ENCODE measurements at places on chromosomes 7 and 10.

GRCh38 chr7:105775580-105775979 is 100.8 kb downstream of the ATXN7L1 start:
- DNase-seq: no peak

DNA sequence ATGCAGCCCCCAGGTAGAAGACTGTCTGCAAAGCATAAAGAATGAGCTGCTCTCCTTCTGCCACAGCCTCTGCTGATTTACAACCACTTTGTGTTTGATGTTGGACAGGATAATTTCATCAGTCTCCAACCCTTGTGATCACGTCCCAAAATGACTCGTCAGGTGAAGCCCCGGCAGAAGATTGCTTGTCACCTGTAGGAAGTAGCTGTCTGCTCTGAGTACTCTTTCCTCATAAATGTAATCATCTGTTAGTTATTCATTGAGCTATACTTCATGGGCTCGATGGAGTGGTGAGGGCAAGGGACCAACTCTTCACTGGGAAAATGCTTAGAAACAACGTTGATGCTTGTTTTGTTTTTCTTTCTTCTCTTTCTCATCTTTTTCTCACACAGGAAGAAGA is 290.9 kb upstream of the SP8 start:
- DNase-seq: no peak

- DNase-seq: no peak
Measured at GRCh38 chr7:30460246-30460633, 18.3 kb downstream of the NOD1 start.

DNA sequence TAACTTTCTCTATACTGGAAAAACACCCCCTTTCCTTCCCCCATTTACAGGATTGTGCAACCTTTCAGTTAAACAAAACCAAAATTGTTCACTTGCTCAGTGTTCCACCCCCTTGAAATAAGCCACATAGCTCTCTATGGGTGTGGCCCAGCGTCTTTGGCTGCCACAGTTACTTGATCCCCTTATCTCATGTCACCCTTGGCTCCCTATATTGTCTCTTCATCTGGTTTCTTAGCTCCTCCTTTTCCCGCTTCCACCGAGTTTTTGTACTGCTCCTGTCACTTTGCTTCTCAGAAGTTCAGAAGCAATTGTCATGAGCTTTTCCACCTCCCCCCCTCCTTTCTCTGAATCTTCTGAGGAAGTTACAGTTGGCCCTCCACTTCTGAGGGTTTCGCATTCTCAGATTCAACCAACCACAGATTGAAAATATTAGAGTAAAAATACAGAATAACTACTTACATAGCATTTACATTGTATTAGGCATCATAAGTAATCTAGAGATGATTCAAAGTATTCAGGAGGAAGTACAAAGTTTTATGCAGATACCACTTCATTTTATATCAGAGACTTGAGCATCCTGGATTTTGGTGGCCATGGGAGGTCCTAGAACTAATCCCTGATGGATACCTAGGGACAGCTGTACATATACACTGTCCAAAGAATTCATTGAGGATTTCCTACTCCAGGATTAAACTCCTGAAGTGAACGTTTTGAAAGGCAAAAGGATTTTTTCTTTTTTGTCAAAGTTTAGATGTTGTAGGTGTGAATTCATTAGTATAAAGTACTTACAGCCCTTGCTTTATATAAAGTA is 60.4 kb downstream of the ADD3 start:
- DNase-seq: no peak

- DNase-seq: no peak
Measured at GRCh38 chr10:24513155-24513554, 210.5 kb downstream of the ARHGAP21 start.

- no peak for DNase-seq
Measured at GRCh38 chr10:32548208-32548607, 102.3 kb downstream of the CCDC7 start.

- no peak for DNase-seq
Measured at GRCh38 chr7:41744161-41744560, 41.3 kb upstream of the INHBA start.

GRCh38 chr10:132346806-132347205 is 14.8 kb downstream of the LRRC27 start:
- DNase-seq: no peak

- no peak for DNase-seq
Measured at GRCh38 chr7:151508991-151509390, 10.7 kb downstream of the RHEB start.

DNA sequence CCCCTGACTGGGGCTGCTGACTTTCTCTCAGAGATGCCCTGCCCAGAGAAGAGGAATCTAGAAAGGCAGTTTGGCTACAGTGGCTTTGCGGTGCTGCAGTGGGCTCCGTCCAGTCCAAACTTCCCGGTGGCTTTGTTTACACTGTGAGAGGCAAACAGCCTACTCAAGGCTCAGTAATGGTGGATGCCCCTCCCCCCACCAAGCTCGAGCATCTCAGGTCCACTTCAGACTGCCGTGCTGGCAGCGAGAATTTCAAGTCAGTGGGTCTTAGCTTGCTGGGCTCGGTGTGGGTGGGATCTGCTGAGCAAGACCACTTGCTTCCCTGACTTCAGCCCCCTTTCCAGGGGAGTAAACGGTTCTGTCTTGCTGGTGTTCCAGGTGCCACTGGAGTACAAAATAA is 734.5 kb upstream of the LRRN3 start:
- no peak for DNase-seq

DNA sequence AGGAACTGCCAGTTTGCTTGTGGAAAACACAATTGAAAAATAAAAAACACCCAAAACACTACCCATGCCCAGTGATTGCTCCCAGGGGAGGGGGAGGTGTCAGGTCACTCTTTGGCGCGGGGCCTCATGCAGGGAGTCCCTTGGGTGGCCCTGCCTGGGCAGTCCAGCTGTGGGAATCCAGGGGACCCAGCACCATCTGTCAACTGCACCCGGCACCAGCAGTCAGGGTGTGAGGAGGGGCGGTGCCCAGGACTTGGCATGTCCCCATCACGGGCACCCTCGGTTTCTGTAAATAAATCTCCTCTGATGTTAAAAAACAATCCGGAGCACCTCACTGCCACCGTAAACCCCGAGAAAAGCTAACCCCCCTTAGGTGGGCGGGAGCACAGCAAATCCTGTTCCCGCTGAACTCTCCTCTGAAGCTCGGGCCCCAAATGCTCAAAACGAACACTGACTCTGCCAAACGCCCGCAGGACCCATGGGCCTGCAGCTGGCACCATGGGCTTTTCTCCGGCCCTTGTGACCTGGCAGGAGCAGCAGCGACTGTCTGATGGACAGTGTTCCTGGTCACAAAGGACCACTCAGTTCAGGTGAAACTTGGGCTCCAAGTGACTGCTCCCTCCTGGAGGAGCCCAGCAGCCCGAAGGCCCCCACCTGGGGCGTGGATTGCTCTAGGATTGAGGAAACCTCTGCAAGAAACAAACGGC is 18.5 kb upstream of the EN2 start:
- DNase-seq: no peak

DNA sequence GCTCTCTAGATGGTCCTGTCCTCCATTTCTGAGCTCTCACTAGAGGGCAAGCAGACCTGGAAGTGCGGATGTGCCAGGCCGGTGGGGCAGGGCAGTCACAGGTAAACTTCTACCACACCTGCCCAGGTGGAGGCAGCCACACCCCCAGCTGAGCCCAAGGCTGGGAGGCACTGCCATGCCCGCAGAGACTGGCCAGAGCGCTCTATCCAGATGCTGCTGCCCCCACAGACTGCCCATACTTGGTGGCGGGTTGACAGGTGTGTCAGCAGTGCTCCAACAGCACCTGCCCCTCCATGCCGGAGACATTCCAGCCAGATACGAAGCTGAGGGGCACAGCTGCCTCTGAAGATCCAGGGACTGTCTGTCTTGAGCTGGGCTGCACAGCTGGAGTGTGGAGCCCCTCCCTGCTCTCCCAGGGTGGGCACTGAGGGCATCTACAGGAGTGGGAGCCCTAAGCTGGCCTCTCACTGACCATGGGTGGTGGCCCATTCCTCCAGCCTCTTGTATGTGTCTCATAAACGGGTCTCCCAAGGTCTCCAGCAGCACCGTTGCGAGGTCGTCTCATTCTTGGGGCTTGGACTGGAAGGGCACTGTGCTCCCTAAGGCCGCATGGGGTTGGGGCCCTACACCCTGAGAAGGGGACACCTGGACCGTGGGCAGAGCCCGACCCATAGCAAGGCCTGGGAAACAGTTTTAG is 38.2 kb upstream of the PPIF start:
- DNase-seq: no peak

DNA sequence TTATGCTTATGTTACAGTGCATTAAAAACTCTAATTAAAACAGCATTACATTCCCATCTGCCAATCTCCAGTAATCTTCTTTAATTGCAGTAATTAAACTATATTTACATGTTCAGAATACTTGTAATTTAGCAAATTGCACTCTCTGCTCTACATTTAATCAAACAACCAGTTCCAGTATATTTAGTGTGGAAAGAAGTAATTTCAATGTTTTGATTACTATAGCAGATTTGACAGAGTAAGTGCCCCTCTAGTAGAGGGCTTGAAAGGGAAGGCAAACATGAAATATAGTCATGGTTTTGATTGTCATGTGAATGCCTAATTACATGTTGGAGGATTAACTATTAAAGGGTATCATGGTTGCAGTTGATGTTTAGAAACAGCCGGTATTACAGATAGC is 739.7 kb downstream of the AUTS2 start:
- no peak for DNase-seq

DNA sequence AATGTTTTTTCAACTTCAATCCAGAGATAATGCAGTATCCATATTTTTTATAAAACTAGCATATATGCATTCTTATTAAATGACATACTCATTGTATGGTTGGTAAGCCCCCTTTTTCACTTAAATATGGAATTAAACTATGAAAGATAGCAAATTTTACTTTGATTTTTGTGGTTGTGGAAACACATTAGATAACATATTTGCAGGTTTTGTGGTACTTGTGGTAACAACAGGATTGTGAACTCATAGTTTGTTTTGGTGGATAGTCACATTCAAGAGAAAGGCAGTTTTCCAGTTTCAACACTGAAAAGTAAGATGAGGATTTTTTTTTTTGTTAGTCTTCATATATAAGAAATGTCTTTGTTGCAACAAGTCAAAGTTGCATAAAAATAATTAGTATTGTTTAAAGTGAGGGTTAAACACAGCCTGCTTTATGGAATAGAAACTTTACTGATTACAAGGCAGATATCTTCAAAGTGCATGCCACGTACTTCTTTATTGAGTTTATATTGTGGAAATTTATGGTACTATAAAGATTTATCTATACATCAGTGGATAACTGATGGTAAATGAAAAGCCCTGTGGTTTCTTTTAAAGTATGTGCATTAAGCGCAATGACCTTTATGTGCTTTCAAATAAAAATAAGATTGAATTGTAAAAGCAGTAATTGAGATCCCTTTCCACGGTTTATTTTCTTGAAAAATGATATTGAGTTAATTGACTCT is 39.7 kb upstream of the SEMA3D start:
- no peak for DNase-seq

GRCh38 chr10:95214369-95214768 is 20.3 kb downstream of the ACSM6 start:
- DNase-seq: no peak

- no peak for DNase-seq
Measured at GRCh38 chr7:525740-526139, 6.1 kb upstream of the PDGFA start.

GRCh38 chr10:122350893-122351292 is 23.6 kb upstream of the PLEKHA1 start:
- DNase-seq: no peak

GRCh38 chr10:133257489-133258065 is 19.1 kb downstream of the ADAM8 start:
- no peak for DNase-seq

- no peak for DNase-seq
Measured at GRCh38 chr10:112896273-112896672, 53.8 kb upstream of the TCF7L2 start.

DNA sequence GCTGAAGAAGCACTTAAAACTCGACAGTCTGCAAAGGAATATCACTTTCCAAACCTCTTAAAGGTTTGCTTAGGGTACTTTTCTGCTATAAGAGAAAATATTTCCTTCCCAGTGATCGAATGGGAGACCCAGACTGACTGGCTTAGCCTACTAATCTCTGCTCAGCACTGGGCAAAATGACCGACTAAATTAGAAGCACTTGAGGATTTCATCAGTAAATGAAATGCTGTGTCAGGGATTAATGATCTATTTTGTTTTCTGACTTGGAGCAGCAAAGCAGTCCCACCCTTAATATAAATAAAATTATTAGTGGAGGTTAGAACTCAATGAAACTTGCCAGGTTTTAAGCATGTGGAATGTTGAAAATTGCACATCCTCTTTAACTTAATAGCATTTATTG is 411.6 kb downstream of the NEBL start:
- no peak for DNase-seq

- no peak for DNase-seq
Measured at GRCh38 chr10:123774132-123774742, 108.1 kb downstream of the GPR26 start.

DNA sequence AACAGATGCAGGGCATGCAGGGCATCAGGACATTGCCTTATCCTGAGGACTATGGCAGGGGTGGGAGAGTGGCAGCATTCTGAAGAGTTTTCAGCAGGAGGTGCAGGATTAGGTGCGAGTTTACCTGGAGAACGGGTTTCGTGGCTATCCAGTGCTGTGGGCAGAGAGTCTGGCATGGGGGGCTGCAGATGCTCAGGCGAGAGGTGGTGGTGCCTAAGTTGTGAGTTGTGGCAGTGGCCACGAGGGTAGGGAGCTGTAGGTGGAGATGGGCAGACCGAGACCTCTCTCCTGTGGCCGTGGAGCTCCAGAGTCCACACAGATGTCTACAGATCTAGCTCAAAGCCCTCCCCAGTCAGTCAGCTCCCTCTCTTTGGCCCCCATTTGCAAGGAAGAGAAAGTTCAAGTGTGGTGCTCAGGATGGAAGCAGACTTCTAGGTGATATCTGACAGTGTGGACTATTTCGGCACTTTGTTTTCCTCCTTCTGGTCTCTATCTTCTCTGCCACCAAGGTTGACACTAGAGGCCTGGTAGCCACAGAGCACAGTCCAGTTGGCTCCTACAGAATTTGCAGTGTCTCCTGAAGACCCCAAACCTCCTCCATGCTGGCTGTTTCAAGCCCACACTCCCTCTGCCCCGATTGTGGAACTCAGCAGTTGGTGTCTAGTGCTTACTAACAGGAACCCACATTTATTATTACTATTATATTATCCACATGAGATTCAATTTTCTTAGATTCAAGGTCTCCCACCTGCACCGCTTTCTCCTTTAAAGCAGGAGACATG is 955.7 kb upstream of the ZNF722 start:
- no peak for DNase-seq

DNA sequence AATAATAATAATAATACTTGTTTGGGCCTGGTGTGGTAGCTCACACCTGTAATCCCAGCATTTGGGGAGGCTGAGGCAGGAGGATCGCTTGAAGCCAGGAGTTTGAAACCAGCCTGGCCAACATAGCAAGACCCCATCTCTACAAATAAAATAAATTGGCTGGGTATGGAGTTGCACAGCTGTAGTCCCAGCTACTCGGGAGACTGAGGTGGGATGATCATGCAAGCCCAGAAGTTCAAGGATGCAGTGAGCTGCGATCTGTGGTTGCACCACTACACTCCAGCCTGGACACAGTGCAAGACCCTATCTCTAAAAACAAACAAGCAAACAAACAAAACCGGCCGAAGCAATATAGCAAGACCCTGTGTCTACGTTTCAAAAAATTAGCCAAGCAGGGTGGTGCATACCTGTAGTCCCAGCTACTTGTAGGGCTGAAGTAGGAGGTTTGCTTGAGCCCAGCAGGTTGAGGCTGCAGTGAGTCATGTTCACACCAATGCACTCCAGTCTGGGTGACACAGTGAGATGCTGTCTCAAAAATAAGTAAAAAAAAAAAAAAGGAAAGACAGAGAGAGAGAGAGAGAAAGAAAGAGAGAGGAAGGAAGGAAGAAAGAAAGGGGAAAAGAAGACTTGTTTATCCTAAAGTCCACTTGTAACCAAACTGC is 85.6 kb upstream of the KDM7A start:
- DNase-seq: no peak
